ENCODE measurements at places on chromosomes 4 and X. TPM values are rescaled to one million over a fixed set of nuclear protein-coding genes. Genes with fewer than 3 reads are reported as not detected.

ADAM29 gene
- not detected for total RNA-seq

GASK1B gene
- total RNA-seq, result 0.15 TPM

PPP1R2C gene
- total RNA-seq, result not detected

EXOC1L gene
- total RNA-seq, result not detected

BMPR1B gene
- not detected for total RNA-seq

NSDHL gene
- 18.3 TPM for total RNA-seq

ZNF518B gene
- total RNA-seq, result 16.8 TPM

EBP gene
- total RNA-seq, result 113 TPM

SAGE1 gene
- not detected for total RNA-seq

LONRF3 gene
- 5.8 TPM for total RNA-seq

NPY1R gene
- total RNA-seq, result 0.05 TPM

CYTL1 gene
- total RNA-seq, result not detected

PABPC1L2A gene
- not detected for total RNA-seq

MAGEA1 gene
- not detected for total RNA-seq

TASL gene
- 0.90 TPM for total RNA-seq

ANXA10 gene
- not detected for total RNA-seq

TEC gene
- 0.83 TPM for total RNA-seq

NR0B1 gene
- not detected for total RNA-seq

TRPC5OS gene
- total RNA-seq, result not detected

RGN gene
- total RNA-seq, result 0.11 TPM

SMIM31 gene
- total RNA-seq, result not detected

ANTXR2 gene
- 6.1 TPM for total RNA-seq

PLP1 gene
- total RNA-seq, result not detected

MAGEA9 gene
- not detected for total RNA-seq

GAGE12C gene
- total RNA-seq, result not detected

PNMA6F gene
- not detected for total RNA-seq

AWAT2 gene
- total RNA-seq, result not detected

IQCM gene
- not detected for total RNA-seq

FRG2 gene
- not detected for total RNA-seq

NWD2 gene
- total RNA-seq, result not detected

DMRTC1 gene
- total RNA-seq, result not detected

EDNRA gene
- total RNA-seq, result not detected

SH3BGRL gene
- total RNA-seq, result 14.2 TPM

Measured in activated T-cell treated with anti-CD3 and anti-CD28 coated beads, Interleukin-2, amount 50 U/mL, for 4 hours (primary cell).